ENCODE measurements at places on chromosomes 6 and 20.

- peak; percentile 4 for DNase-seq
These were observed 81.7 kb downstream of the COL9A1 start for GRCh38 chr6:70221025-70221714.

GRCh38 chr6:110067837-110068591 lies 89.9 kb downstream of the GPR6 start:
- DNase-seq, result no peak

DNA sequence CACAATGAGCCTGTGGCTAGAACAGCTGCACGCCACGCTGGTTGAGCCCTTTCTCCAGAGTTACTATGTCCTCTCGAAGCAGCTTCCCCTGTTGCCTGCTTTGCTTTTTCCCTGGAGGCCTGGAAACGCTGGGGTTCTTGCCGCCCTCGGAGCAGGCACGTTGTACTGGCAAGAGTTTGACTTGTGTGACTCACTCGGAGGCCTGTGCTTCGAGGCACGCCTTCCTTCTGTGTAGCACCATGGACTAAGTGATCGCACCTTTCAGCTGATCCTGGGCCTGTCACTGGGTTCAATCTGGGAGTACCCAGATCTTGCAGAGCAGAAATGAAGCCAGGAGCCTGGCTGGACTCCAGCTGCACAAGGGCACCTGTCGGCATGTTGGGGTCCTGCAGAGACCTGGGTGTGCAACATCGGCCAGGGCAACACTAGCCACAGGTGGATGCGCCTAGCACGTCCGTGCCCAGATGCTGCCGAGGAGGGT lies 5.2 kb downstream of the INSM1 start:
- DNase-seq, result no peak

DNA sequence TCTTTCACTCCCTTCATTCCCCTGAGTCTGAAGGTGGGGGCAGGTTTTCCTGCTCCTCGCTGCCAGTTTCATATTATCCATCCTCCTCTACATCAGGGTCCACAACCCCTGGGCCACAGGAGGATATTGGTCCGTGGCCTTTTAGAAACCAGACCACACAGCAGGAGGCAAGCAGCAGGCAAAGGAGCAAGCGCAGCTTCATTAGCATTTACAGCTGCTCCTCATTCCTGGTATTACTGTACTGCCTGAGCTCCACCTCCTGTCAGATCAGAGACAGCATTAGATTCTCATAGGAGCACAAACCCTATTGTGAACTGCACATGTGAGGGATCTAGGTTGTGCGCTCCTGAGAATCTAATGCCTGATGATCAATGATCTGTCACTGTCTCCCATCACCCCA lies 380.3 kb downstream of the ARHGAP18 start:
- DNase-seq, result no peak

DNA sequence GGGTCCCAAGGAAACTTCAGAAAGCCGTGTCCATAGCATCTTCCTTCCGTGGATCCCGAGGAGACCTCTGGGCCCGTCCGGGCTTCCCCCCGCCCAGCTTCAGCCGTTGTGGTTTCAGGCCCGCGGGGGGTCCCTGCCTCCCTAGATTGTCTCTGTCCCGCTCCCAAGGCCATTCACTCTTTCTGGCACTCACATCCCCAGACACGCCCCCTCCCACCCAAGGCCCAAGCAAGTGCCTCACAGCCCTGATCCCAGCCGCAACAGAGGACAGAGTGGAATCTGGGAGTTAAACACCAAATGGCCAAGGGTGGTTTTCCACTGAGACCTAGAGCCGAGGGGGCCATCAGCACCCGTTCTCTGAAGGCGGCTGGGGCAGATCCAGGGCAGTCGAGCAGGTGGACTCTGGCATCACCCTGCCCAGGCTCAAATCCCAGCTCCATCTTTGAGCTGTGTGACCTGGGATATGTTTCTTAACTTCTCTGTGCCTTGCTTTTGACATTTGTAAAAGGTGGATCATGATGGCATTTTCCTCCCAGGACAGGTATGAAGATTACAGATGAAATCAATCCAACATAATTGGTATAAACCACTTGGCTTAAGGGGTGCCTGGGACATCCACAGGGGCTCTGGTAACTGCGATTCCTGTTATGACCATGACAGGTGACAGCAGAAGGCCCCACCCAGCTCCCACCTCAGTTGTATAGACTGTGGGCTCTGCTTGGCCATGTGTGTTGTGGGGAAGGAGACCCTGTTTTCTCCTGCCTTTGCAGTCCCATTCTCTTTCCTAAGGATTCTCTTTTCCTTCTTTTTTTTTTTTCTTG lies 48.1 kb downstream of the CTCFL start:
- no peak for DNase-seq

GRCh38 chr6:62229231-62229630 lies 56.8 kb downstream of the KHDRBS2 start:
- DNase-seq, result no peak

DNA sequence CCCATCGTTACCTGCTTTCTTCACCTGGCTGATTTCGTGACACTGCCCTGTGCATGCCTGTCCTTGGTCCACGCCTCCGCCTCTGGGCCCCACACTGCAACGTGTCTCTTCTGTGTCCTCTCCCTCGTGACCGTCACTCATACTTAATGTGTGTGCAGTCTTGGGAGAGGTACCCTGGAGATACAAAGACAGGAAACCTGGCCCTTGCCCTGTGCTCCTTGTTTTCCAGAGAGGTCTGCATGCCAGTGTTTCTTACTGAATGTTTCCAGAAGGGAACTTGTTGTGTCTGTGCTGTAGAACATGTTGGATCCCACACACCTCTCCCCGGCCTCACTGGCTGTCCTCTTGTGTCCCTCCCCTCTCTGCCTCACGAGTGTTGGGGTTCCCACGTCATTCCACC lies 45.8 kb downstream of the SNX9 start:
- DNase-seq, result no peak

GRCh38 chr6:162056745-162057144 lies 670.8 kb downstream of the PRKN start:
- DNase-seq, result no peak

GRCh38 chr20:5410470-5410869 lies 93.7 kb upstream of the PROKR2 start:
- DNase-seq, result no peak

DNA sequence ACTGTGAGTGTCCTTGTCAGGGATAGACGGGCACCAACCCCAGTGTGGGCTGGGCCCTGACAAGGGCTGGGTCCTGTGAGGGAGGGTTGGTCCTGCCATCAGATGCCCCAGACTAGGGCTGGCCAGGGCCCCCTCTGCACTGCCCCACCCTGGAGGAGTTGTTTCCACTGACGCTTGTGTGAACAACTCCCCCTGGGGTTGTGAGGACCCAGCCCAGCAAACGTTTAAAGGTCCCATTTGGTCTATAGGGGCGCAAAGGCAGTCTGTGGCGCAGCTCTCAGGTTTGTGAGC lies 104.1 kb downstream of the BMP7 start:
- DNase-seq, result no peak

DNA sequence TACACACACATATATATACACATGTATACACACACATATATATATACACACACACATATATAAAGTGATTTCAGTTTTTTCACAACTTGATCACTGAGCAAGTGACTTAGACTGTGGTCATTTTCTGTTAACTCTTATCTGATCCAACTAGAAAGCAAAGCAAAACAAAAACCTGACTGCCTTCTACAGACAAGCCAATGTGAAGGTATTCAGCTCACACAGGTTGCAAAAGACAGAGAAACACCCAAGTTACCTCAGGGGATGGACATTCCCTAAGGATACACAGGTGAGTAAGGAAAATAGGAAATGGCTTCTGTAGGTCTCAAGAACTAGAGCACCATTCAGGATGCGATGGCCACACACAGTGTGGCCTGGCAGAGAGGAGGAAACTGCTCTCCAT lies 58.4 kb upstream of the IER3 start:
- DNase-seq, result no peak

- no peak for DNase-seq
These were observed 59.1 kb upstream of the RNF144B start for GRCh38 chr6:18328070-18328469.

- DNase-seq, result no peak
These were observed 241.4 kb downstream of the ESR1 start for GRCh38 chr6:152048921-152049320.

DNA sequence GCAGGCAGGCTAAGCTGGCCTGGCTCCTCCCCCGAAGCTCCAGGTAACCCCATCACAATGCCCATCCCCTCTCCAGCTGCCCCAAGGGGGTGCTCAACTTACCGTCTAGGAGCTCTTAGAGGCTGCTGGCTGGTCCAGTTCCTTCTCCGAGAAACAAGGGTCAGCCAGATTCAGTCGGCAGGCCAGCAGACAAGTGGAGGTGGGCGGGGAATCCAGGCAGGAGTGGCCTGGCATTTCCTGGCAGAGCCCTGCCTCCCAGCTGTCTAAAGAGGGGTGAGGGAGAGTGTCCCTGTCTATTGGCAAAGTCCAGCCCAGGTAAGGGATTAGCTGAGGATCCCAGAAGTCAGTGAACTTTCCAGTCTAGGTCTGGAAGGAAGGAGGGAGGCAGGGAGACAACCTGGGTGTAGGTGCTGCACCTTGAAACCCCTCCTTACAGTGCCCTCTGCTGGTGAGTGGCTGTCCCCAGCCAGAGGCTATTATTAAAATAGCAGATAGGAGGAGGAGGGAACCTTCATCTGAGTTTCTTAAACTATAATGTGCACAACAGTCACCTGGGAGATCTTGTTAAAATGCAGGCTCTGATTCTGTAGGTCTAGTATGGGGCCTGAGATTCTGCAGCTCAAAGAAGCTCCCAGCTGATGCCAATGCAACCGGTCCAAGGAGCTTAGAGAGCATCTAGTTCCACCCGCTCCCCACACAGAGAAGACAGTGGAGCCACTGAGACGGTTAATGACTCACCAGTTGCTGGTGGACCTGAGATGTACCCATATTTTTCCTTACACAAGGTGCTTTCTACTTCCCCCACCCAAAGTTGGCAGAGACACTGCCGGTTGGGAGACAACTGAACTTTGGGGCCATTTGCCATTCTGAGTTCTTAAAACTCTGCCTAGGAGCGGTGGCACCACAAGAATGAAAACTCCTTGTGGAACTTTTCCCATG lies at the start of gene UNC5CL:
UNC5CL (minus strand) TSS at position 162 of the 939 bp plus-strand sequence. CDS start 4,147 bp downstream, outside the sequence.
- DNase-seq, result peak; percentile 38

GRCh38 chr20:47921408-47921807 lies 136.1 kb upstream of the SULF2 start:
- no peak for DNase-seq

DNA sequence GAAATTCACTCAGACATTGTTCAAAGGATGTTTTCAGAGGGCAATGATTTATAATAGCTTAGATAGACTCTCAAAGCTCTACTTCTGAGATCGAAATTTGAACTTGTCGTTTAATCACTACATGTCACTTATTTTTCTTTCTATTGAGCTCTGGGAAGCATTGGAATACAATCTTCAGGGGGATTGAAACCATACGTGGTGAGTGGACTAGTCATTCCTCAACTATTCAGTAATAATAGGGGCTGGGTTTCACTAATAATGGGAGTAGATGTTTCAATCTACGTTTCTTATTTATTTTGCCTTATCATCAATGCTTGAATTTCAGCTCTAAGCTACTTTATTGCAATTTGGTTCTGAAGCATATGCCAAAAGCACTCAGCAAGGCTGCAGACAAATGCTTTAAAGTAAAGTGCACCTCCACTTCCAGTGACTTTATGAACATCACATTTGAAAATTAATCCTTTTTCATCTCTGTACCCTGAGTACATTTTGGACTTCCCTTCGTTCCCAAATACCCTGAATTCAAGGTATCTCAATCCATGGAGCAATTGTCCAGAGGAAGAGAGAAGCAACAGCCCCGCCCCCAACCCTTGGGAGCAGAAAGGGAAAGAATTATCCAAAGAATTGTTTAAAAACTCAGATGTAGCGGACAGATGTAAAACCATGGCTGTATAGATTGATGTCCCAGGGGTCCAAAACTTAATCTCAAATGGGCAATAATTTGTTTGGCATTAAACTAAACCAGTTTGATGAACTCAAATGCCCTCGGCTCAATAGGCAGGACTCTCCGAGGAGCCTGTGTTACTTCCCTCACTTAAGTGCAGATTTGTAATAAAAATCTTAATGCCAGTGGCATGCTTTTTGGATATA lies 68.1 kb downstream of the HFE start:
- no peak for DNase-seq

GRCh38 chr6:166556863-166557322 lies 29.6 kb downstream of the RAMACL start:
- DNase-seq, result no peak

- no peak for DNase-seq
These were observed 8.1 kb upstream of the METTL24 start for GRCh38 chr6:110366256-110366655.

DNA sequence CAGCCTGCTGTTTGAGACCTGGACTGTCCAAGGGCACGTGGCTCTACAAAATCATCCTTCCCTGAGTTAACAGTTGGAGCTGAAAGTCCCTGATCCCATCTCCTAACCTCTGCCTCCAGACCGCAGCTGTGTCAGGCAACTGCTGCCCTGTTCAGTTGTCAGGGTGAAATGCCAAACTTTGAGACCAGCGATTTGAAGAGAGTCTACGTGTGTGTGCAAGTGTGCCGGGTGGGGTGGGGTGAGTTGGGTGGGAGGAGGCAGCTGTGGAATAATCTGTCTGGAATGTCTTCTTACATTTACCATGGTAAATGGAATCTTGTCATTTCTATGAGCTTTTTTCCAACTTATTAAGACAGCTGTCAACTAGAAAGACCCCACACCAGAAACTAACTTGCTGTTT lies 81.0 kb upstream of the FAM8A1 start:
- DNase-seq, result no peak

DNA sequence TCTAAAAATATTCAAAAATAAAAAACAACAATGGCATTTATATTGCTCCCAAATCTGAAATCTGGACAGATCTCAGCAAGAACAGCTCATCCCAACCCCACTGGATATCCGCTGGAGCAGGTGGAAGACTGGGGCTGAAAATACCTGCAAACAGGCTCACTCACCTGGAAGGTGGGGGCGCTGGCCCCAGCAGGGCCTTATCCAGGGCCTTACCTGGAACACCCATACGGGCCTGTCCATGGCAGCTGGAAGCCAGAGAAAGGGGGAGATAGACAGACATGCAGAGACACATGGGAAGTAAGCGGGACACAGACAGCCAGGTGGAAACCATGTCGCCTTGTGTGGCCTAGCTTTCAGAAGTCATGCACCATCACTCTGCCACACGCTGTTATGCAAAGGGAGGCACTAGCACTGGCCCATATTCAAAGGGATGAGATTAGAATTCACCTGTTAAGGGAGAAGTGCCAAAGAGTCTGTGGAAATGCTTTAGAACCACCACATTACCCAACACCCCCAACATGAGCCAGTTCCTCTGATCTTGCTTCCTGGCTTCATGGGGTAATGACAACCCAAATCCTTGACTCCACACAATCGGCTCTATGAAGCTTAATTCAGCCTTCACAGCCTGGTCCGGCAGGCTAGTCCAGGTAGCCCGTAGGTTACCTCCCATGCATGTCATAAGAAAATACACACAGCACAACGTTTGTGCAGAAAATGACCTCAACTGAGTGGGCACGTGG lies 99.0 kb upstream of the CDYL start:
- DNase-seq, result no peak

DNA sequence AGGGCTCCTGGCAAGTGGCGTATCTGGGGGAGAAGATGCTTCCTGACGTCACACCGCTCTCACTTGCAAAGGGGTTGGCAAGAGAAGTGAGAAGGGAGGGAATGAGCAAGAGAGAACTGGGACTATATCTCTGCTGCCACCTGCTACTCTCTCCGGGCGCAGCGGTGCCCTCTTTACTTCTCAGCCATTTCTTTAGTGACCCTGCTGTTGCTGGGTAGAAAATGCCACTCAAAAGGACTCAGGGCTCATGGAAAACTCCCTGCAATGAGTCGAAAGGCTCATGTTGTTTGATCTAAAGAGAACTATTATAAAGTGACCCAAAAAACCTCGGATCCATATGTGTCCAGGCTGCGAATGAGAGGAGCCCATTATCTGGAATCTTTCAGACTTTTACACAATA lies 401.8 kb downstream of the SAMD5 start:
- DNase-seq, result no peak
